ENCODE measurements at places on chromosomes 16 and 17.
A peak's percentile ranks its signal among the peaks of the same experiment; 100 is the strongest.

GRCh38 chr17:74359916-74360315 is 1.8 kb downstream of the BTBD17 start:
- no peak for DNase-seq

DNA sequence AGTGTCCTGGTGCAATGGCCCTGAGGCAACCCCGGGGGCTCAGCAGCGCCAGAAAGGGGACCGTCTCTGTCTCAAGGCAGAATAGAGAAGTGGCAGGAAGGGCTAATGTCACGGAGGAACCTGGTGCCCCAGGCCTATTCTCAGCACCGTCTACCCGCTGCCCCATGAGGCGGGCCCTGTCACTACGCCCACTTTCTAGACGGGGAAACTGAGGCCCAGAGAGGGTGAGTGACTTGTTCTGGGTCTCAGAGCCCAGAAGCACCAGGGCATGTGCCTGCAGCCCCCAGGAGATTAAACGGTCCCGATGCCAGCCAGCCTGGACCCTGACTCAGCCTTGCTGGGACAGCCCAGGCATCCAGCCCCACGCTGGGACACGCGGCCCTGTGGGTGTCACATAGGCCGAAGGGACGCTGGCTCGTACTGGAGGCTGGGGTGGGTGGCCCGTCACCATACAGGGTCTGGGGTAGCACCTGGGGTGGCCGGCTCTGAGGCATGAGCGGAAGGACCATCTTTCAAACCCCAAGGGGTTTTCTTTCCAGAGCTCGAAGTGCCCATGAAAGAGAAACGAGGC is 40.2 kb upstream of the PABPN1L start:
- no peak for DNase-seq

- no peak for DNase-seq
These were observed 9.3 kb downstream of the C16orf78 start for GRCh38 chr16:49382916-49383315.

DNA sequence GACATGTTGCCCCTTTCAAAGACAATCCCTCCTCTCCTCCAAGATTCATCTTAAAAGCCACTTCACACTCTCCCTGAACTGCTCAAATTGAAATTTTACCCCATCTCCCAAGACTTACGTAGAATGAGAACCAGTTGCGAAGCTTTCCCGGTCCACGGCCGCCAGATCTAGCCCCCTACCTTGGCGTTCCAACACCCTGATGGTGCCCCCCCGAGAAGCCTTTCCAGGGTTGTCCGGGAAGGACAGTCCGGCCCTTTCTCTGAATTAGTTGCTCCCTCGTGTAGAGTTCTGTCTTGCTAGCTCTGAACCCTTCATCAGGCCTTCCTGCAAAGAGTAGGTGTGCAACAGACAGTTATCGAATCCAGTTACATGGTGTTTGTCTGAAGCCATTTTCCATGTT is 60.0 kb upstream of the DNAH17 start:
- DNase-seq, result no peak

DNA sequence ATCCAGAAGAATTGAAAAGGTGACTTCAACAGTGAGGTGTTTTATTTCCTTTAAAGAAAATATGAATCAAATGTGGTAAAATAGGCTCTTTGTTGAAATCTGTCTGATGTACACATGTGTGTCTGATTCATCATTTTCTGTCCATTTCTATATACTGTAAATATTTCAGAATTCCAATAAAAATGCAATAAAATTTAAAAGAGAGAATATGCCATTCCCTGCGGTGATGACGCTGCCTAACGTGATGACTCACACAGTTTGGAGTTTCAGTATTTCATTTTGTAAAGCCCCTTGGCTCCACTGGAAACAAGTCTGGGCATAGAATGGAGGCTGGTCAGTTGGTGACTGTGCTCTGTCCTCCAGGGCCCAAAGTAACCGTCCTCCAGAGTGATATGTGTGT is 482.5 kb upstream of the CDH5 start:
- no peak for DNase-seq

- DNase-seq, result no peak
These were observed 560 bp upstream of the RUSF1 start for GRCh38 chr16:31508706-31509195.

DNA sequence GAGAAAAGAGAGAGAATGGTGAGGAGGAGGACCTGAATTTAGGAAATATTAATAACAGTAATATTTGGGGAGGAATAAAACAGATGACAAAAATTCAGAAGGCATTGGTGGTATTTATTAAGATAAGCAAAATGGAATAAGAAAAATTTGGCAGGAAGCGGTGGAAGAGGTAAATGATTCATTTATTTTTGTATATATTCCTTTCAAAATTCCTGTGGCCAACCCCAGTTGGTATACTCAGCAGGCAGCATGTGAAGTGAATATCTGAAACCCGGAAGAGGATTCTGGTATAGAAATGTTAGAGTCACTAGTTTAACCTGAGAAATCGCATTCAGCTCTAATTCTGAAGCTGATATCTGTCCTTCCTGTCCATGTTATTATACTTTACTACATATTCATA is 792.0 kb downstream of the KCNJ2 start:
- no peak for DNase-seq

DNA sequence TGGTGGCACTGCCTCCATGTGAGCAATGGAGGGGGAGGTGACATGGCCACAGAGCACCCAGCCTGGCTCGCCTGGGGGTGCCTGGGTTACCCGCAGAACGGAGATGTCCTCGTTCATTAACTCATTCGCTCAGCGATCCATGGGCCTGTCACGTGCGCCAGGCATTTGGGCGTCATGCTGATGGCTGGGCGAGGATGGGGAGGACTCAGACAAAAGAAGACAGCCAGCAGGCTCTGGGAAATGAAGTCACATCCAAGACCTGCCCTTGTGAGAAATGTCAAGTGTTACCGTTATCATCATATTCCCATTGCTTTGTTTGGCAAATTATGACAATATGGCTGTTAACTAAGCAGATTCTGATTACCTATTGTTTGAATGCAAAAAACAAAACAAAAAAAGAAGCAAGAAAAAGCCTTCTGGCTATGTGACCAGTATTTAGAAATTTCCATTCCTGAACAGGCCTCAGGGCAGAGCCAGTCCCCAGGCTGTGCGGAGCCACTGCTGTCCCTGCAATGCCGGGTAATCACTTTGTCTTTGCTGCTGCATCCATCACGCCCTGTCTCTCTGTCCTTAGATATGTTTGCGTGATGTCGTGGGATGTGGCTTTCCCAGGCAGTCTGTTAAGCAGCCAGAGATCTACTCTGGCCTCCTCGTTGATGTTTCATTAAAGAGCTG is 57.9 kb downstream of the CMIP start:
- DNase-seq, result no peak

DNA sequence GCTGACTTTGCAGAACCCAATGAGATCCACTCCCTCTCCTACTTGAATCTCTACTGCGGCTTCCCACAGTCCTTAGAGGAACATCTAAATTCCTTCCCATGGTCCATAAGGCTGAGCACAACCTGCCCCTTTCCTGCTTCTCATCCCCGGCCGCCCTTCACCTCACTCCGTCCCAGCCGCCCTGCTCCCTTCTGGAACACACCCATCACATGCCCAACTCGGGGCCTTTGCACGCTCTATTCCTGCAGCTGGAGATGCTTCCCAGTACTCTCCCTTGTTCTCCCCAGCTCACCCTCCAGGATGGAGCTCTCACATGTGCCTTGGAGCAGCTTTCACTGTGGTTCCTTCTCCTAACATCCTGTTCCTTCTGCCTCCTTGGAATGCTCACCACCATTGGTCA is 23.6 kb downstream of the NKD1 start:
- DNase-seq, result peak; percentile 8

DNA sequence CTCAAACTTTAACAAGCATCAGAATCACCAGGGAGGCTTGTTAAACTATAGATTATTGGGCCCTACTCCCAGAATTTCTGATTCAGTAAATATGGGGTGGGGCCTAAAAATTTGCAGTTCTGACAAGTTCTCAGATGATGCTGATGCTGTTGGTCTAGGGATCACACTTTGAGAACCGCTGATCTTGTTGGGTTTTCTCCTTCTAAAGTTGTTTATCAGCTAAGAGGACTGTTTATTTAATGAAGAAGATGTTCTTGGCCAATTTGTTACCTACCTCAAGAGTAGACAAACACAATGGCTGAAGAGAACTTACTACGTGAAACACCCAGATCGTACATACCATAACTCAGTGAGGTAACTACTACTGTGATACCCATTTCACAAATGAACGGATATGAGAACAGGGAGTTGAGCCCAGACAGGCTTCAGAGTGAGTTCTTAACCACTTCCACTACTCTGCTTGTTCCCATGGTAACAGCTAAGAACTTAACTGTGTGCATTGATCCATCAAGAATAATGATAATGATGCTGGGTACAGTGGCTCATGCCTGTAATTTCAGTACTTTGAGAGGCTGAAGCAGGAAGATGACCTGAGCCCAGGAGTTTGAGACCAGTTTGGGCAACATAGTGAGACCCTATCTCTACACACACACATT is 85.3 kb upstream of the NSRP1 start:
- no peak for DNase-seq

DNA sequence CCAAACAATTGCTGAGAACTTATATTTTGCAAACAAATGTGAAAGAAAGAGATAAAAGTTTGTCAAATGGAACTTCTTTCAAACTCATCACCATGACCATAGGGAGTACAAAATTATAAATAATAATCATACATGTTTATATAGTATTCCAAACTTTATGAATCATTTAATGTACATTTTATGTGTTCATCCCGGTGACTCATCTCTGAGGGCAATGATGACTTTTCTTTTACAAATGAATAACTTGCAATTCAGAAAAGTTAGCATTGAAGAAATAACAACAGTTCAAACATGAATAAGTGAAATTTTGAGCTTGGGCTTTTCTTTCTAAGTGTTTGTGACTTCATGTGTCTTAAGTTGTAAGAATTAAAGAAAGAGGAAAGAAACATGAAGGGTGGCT is 66.3 kb upstream of the CDH8 start:
- no peak for DNase-seq

GRCh38 chr16:30609002-30609925 is 925 bp downstream of the ZNF689 start:
- peak; percentile 23 for DNase-seq

- DNase-seq, result peak; percentile 83
These were observed 28.1 kb downstream of the KIAA0513 start for GRCh38 chr16:85055493-85056210.

DNA sequence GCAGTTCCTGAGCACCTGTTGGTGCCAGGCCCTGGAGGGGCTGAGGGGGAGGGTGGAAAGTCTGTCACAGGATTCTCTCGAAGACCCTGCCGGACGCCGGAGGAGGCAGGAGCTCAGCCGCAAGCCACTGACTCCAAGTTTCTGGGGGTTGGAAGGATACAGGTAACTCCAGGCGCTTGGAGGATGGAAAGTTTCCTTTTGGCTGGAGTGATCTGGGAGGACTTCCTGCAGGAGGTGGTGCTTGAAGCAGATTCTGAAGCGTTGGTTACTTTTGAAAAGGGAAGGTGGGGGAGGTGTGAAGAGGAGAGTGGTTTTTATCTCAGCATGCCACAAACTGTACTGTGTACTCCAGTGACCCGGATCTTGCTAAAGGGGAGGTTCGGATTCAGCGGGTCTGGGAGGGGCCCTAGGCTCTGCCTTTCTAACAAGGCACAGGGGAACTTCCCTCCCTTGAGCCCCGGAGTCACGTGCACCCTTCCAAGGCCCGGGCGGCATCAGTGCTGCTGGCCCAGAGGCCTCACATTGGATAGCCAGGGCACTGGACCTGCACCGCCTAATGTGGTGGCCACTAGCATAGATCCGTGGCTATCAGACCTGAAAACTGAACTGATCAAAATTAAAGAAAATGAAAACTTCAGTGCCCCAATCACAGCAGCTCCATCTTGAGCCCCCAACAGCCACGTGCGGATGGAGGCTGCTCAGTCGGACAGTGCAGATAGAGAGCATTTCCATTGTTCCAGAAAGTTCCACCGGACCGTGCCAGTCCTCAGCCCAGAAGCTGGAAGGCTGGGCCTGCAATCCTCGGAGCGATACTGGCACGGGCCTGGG is 42.2 kb upstream of the GSE1 start:
- DNase-seq, result peak; percentile 81

DNA sequence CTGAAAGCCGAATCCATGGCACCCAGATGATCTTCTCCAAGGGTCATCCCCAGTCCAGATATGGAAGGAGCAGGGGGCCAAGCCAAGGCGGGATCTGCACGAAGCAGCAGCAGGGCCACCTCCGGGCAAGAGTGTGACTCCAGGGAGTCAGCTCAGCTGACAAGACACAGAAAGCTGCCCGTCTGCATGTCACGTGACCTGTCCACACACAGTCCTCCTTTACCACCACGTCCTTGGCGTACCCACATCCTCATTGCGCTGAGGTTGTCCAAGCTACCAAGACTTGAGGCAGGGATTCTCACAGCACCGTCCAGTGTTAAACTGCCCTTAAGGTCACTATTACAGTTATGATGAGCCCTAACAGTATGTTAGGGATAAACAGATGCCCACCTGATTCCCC is 11.3 kb upstream of the CYTH1 start:
- no peak for DNase-seq

GRCh38 chr16:78175287-78175686 is 75.8 kb downstream of the WWOX start:
- no peak for DNase-seq

GRCh38 chr17:72342627-72343527 is 222.1 kb downstream of the SOX9 start:
- no peak for DNase-seq

GRCh38 chr16:79769270-79769927 is 168.9 kb upstream of the MAF start:
- no peak for DNase-seq

DNA sequence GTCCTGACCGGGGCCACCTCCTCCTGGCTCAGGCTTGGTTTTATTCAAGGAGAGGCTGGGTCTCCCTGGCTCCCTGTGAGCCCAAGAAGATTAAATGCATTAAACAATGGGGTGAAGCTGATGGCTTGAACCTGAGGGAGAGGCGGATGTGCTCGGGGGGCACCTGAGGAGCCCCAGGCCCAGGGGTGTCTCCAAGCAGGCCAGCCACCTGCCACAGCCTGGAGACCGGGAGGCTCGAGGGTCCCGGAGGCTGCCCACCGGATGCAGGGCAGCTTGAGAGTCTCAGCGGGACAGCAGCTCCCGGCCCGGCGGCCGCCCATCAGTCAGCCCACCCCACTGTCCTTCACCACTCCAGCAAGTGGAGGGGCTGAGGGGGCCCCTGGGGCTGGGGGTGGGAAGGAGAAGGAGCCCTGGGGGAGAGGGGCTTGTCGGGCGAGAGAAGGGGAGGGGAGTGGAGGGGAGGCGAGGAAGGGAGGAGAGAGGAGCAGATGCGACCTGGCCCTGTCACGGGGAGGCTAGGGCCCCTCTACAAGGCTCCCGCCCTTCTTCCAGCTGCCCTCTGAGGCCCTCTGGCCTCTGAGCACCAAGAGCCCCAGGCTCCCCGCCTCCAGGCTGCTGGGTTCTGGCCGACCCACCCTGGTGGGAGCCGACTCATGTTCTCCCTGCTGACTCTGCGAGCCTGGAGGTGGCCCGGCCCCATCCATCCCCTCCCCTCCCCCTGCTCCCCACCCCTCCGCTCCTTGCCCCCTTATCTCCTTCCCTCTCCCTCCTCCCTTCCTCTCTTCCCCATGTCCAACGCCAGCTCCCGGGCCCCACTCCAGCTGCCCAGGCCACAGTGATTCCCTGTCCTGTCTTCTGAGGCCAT is 13.2 kb downstream of the CD7 start:
- no peak for DNase-seq

GRCh38 chr17:18191967-18192366 is 8.3 kb downstream of the ALKBH5 start:
- no peak for DNase-seq

GRCh38 chr17:11948789-11949188 is 48.5 kb downstream of the ZNF18 start:
- no peak for DNase-seq

- no peak for DNase-seq
These were observed 15.9 kb downstream of the PEMT start for GRCh38 chr17:17575360-17576251.
